ENCODE measurements at places on chromosomes 6 and 20.

DNA sequence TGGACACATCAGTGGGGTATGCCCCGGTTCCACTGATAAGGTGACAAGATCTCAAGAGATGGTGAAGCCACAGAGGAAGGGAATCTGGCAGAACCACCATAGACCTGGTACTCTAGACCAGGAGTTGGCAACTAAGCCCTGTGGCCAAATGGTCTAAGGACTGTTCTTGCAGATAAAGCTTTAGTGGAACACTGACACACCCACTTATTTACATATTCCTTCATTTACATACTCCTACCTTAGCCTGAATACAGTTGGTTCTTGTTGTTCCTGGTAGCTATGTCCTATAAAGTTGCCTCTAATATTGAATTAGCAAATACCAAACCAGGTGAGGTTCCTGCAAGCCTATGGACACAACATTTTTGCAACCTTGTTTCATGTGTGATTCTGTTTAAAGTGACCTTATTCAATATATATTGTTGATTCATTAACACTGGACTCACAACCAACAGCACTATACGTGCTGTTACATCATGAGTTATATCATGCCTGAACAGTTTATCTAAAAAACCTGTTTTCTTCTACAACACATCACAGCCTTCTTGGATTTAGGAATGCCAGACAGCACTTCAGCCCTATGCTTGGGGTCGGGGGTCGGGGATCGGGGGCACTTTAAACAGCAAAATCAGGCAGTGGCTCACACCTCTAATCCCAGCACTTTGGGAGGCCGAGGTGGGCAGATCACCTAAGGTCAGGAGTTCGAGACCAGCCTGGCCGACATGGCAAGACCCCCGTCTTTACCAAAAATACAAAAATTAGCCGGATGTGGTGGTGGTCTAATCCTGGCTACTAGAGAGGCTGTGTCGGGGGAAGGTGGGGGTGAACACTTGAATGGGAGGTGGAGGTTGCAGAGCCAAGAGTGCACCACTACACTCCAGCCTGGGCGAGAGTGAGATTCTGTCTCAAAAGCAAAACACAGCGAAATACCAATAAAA lies 2.5 kb downstream of the CCDC167 start:
- no peak for DNase-seq

GRCh38 chr20:10260316-10260715 lies 41.7 kb downstream of the SNAP25 start:
- DNase-seq, result no peak

- DNase-seq, result no peak
Measured at GRCh38 chr6:91240878-91241603, 654.2 kb upstream of the MAP3K7 start.

DNA sequence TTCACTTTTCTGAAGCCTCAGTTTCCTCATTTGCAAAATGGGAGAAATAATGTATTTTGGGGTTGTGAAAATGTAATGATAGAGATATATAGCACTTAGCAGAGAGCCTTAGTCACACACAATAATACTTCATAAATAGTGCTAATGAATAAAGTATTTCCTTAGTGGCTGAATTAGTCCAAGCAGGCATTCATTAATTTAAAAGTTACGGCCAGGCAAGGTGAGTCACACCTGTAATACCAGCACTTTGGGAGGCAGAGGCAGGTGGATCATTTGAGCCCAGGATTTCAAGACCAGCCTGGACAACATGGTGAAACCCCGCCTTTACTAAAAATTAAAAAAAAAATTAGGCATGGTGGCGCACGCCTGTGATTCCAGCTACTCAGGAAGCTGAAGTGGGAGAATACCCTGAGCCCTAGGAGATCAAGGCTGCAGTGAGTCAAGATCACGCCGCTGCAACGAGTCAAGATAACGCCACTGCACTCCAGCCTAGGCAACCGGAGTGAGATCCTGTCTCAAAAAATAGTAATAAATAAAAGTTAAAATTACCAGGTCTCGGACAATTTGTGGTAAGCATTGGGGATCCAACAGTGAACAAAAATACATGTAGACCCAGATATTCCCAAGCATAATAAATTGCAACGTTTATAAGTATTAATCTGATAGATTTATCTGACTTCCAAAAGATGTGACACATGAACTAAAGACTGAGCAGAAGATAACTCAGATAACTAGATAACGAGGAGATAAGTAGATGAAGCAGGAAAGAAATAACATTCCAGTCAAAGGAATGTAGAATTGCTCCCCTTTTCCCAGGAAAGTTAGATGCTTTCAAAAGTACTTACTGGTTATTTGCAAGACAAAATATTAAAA lies 2.1 kb upstream of the IBTK start:
- no peak for DNase-seq

DNA sequence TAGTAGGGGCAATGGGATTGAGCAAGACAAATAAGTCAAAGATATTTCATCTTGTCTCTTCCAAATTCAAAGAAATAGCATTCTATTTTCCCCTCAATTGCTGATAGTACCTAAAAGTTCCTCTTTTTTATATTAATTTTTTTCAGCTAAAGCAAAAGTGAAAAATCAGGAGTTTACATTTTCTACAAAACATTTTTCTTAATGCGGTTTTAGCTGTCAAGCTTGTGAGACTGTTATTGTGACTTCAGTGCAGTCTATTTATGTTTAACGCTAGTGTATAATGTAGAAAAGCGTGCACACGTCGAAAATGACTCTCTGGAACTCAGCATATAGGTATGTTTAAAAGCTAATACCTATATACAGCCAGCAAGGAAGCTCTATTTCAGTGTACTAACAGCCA lies 119.8 kb downstream of the BTBD3 start:
- DNase-seq, result no peak

- DNase-seq, result no peak
Measured at GRCh38 chr20:14716351-14716801, 379.0 kb upstream of the FLRT3 start.

DNA sequence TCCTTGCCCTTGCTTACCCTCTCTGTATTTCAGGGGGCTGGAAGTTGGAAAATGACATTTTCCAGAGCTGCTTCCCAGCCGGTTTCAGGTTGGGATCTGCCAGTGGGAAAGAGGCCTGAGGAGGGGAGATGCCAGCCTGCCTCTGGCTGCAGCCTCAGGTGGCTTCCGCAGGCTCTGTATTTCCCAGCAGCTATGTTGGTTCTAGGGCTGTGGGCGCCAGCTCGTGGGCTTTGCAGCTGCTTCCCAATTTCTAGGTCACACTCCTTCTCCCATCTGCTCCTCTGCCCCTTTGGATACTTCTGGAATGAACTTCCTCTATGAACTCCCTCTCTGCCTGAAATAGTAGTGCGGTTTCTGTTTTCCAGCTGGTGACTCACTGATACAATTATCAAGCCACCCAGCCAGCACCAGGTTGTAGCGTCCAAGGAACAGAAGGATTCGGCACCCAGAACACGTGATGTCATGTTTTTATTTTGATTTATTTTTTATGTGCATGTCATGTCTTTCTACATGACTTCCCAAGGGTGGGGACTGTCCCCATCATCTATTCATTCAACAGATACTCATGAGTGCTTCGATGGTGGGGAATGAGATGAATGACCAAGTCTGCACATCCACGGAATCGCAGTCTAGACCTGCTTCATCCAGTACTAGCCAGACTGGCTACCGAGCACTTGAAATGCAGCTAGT lies 38.0 kb downstream of the TGM2 start:
- peak; percentile 80 for DNase-seq

- no peak for DNase-seq
Measured at GRCh38 chr6:167047554-167047953, 48.4 kb downstream of the CEP43 start.

DNA sequence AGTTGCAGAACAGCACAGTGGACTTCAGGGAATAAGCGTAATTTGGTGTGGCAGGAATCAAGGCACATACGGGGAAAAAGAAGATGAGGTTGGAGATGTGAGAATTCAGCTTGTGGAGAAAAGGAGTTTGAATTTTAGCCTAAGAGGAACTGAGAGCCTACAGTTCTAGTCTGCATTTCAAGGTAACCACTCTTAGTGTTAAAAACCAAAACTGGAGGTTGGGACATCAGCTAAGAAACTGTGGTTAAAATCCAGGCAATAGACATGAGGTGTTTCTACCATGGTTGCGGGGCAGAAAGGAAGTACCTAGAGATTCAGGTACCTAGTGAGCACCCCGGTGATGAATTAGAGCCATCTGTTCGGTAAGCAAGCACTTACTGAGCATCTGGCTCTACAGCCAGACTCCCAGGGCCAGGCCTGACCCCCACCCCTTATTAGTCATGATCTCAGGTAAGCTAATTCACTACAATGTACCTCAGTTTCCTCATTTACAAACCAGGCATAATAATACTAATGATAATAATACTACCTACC lies 44.4 kb downstream of the FAXC start:
- no peak for DNase-seq

GRCh38 chr20:5189917-5190316 lies 63.1 kb downstream of the CDS2 start:
- DNase-seq, result no peak

DNA sequence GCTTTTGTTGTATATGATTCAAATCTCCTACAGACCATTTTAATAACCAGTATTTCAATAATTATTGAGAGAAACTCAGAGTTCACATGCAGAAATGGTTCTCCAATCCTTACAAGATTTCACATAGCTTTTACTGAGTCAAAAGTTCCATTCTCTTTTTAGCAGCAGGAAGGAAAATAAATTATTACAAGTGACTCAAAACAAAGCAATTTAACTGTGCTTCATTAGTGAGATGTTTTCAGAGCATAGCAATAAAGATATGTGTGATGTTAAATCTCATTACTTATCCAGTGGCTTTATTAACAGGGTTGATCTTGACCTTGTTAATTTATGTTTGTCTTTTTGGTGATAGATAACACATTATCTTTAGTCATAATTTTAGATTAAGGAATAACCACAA lies 22.0 kb downstream of the KIF13A start:
- DNase-seq, result peak; percentile 75
